Right renal cortex interstitium (tissue), 3 donors: ENCODE measurements at places on chromosomes 2 and 18.

DNA sequence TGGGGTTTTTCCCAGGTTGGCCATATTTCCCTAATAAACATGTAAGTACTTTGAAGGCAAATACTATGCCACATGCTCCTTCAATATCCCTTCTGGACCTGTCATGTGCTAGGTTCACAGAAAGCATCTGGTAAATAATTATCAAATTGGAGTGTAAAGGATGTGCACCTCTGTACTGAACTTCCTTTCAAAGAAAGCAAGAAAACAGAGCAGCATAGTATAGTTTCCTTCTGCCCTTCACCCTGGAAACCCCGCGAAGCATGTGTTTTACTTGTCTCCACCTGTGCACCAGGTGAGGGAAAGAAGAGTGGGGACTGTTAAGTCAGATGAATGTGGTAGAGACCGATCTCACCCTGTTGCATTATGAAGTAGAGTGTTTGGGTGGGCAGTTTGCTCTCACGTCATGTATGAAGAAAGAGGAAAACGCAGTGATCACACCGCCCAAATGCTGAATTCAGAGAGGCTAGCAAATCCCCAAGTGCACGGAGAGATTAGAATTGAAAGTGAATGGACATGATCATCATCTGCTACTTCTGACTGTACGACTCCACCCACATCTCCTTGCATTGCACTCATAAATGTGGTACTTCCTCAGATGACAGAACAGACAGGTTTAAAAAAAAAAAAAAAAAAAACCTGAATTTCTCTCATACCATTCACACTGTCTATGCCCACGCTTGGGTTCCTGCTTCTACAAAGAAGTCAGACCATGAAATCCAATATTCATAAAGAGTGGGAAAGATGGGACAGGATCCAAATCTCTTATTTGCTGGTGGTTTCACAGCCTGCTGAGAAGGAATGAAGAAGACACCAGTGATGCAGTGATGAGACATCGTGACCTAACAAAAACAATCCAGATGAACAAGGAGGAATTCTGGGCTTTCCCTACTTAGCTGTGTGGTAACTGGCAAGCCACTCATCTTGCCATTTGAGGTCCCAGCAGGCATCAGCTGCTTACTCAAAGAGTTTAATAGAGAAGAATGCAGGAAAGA is 448.6 kb downstream of the BCL11A start:
- DNase-seq, result no peak

DNA sequence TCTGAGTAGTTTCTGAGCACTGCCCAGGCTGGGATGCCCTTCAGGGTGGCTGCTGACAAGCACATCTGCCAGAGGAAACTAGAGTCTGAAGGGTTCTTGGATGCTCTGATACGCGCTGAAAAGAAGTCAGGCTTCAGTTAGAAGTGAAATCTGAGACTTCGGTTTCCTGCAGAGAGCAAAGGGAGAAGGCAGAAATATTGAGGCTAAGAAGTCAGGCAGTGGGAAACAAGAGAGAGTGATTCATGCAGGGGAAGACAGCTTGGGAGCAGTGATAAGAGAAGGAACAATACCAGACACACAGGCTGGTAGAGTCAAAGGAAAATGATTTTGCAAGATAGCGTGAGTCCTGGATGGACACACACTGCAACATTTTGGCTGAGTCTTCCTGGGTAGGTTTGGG is 51.0 kb upstream of the BOD1L2 start:
- no peak for DNase-seq

DNA sequence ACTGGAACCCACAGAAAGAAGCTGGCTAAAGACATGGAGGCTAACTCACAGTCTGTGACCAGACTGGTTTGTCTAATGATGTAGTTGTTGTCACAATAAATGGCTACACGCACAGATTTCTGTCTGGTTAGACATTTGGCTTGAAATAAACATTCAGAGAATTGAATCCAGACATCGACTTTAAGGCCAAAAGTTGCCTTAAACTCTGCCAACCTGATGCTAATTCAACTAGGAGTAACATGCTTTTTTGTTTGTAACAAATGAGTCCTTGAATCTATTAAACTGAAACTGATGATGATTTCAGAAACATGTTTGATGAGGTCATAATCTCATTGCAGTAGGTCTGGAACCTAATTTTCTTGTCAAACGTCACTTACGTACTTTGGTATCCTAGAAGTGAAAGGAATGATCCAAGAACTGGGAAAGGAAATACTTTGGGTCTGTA is 123.8 kb downstream of the ERBB4 start:
- DNase-seq, result no peak

- DNase-seq, result no peak
Observed at GRCh38 chr2:151638191-151638933, 95.9 kb downstream of the NEB start.

DNA sequence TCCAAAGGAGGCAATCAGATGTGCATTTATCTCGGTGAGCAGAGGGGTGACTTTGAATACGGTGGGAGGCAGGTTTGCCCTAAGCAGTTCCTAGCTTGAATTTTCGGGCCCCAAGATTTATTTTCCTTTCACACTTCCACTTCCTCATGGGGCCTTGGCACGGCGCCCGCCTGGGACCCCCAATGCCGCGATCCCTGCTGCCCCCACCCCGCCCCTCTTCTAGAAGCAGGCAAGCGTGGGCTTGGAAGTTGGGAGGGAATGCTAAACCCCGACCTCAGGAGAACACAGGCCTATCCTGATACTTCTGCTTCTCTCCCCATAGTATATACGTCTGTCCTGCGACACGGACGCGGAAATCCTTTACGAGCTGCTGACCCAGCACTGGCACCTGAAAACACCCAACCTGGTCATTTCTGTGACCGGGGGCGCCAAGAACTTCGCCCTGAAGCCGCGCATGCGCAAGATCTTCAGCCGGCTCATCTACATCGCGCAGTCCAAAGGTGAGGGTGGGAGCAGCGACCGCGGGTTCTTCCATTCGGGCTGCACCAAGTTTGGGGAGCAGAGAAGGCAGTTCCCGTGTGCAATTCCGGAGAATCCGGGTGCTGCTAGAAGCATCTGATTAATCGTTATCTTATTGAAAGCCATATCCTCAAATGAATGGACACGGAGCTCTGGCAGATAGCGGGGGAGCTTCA is 21.6 kb downstream of the TRPM8 start:
- DNase-seq, result no peak

DNA sequence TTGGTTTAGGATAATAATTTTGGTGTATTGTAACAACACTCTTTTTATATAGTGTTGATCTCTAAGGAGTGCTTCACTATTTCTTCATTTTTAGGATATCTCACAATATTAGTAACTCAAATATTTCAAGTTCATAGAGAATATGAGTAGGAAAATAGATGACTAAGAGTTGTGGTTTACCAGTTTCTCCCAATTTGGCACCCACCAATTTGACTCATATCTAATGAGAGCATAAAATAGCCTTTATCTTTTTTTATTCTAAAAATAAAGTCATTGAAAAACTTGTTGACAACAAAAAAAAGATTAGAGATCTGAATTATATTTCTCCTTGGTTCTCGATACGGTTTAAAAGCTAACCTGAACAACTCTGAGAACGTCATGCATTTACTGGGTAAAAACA is 204.0 kb downstream of the PARD3B start:
- no peak for DNase-seq

- DNase-seq, result no peak
Observed at GRCh38 chr2:46644690-46645385, 165.5 kb downstream of the TMEM247 start.

GRCh38 chr2:222907048-222907447 is 46.2 kb downstream of the ACSL3 start:
- DNase-seq, result no peak

GRCh38 chr2:161599842-161600241 is 24.4 kb upstream of the SLC4A10 start:
- DNase-seq, result no peak

- no peak for DNase-seq
Observed at GRCh38 chr2:182116774-182117173, 131.1 kb downstream of the PPP1R1C start.

DNA sequence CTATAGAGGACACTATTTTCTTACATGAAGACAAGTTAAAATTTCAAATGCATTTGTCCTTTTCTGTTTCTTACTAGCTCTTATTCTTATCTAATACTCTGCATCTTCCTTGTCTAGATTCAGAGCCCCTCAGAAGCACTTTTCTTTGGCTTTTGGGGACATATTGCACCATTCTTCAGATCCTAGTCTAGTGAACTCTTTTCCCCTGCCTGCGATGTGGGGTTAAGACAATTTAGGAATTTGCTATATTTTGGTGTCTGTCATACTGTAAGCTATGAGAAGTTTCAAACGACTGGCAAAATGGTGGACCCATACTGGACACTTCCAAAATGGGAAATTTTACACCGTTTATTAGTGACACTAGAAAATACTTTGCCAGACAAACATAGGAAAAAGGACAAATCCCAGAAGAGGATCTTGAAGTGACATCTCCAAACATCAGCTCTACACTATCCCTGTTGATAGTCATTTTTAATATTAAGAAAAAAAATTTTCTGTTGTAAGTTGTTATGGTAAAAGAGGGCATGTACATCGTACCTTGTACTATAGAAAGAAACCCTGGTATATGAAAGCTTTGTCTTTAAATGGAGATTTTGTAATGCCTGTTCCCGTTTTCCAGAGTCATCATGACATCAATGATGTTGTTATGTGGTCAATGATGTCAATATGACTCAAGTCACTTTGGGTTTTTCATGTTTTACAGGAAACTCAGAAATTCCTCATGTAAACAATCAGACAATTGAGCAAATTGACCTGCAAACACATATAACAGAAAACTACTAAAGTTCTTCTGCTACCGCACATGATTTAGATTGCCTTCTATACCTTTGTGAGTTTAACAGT is 4.4 kb upstream of the KYNU start:
- DNase-seq, result no peak

DNA sequence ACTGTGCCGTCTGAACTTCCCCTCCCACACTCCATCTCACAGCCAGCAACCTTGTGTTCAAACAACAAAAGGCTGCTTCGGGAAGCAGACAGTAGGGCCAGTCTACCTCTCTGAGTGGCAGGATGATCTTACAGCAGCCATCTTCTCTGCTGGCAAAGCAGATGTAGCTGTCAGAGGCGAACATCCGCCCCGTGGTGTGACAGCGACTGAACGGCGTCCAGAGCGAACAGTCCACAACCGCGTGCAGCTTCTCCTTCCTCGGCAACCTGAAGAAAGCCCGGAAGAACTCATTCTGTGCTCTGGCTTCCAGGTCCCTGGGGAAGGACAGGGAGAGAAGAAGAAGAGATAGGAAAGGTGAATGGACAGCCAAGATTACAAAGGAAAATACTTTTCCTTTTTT is 38.0 kb downstream of the RPL31 start:
- no peak for DNase-seq

GRCh38 chr2:47870641-47871540 is 35.4 kb downstream of the FBXO11 start:
- no peak for DNase-seq

GRCh38 chr18:54187372-54187771 is 37.1 kb downstream of the MBD2 start:
- no peak for DNase-seq

DNA sequence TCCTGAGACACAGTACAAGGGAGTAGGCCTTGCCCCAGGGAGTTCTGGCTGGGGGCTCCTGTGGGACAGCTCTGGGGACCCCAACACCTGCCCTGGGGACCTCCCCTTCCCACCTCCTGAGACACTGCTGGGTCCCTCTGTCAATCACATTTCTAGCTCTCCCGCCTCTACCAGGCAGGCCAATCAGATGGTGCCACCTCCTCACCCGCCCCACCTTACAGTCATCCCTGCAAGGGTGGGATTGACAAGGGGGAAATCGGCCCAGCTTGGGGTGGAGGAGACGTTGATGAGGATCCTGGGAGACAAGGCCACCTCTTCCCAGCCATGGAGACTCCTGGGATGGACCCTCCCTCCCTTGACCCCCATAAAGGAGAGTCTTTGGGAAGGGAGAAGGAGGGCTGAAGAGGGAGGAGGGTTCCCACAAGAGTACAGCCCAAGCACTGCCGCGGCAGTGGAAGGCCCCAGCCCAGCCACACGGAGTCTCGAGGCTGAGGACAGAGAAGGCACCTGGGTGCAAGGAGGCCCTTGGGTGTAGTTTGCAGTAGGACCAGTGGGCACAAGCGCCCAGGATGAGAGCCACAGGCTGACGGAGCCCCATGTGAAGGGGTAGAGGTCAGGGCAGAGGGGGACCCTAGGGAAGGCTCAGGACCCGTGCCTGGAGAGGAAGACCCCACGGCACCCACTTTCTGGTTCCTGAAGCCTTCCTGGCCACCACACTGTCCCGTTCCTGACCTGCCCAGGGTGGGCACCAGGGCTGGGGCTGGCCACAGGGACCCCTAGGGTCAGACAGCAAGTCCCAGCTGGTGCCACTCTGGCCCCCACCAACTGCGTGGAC is 109.9 kb upstream of the OTOS start:
- DNase-seq, result no peak

GRCh38 chr2:57674025-57674424 is 372.6 kb upstream of the VRK2 start:
- DNase-seq, result no peak

DNA sequence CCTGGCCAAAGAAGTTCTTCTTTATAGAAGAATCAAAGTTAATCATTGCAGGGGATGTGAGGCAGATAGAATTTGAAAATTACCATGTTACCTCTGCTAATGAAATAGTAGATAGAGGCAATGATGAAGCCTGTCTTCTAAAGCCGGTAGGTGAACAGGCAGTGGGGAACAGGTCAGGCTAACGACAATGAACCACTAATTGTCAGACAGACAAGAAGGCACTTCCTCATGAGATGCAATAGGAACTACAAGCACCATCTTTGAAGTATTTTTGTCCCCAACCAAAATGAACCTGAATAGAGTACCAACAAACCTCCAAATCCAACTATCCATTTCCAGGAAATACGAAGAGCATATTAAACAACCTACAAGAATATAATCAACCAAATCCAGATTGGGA is 41.6 kb upstream of the RAB31 start:
- no peak for DNase-seq

GRCh38 chr2:134081238-134081938 is 172.5 kb upstream of the MGAT5 start:
- DNase-seq, result no peak

DNA sequence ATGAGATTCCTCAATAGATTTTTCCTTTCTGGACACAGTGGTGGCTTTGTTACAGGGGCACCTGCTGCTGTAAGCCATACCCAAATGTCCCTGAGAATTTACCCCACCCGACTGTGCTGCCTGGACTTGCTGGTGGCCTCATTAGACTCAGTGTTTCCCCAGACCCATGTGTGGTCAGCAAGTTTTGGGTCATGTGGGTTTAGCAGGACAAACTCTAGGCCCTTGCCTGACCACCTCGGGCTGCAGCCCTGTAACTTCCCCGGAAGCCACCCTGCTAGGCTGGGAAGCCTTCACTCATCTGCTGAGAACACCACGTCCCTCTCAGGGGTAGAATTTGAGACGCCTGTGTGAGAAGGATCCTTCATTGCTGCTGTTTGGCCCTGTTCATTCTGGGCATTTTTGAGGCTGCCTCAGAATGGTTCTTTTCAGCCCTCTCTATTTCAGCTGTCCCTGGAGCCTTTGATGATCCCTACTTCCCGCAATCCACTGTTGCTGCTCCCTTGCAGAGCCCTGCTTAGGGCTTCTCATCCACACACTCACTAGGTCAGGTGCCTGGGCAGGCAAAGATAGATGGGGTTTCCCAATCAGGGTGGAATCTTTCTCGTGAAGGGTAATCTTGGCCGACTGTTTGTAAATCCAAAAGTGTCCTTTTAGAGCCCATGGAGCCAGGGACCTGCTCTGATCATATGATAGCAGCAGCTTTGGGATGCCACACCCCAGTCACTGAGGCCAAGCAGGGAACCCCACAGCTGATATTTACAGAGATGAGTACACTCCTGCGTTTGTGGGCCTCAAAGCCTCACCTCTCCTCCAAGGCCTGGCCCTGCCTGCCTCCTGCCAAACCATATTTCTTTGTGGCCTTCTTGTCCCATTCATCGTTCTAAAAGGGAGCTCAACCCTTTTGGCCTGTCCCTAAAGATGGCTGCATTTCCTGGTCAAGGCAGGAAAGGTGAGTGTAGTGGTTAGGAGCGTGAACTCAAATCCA is 6.7 kb downstream of the EHD3 start:
- no peak for DNase-seq
